CD4-positive, alpha-beta T cell treated with Interleukin-6 for 4 hours (primary cell): ENCODE measurements at places on chromosomes 1 and 21.

- DNase-seq, result no peak
Observed at GRCh38 chr1:14180738-14181137, 417.7 kb upstream of the KAZN start.

DNA sequence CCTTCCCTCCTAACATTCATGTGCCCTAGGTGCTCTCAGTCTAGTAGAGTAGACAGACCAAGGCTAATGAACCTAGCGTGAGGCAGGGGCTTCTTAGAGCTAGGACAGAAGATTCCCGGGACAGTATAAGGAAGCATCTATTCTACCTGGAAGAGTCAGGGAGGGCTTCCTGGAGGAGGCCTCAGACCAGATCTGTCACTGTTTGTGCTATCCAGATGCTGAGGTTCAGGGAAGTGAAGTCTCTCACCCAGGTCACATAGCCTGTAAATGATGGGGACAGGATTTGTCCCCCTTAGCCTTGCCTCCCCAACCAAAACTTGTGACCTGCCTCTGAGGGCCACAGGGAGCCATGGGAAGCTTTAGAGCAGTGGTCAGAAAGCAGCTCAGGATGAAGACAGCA is 20.7 kb downstream of the ACTL8 start:
- no peak for DNase-seq

DNA sequence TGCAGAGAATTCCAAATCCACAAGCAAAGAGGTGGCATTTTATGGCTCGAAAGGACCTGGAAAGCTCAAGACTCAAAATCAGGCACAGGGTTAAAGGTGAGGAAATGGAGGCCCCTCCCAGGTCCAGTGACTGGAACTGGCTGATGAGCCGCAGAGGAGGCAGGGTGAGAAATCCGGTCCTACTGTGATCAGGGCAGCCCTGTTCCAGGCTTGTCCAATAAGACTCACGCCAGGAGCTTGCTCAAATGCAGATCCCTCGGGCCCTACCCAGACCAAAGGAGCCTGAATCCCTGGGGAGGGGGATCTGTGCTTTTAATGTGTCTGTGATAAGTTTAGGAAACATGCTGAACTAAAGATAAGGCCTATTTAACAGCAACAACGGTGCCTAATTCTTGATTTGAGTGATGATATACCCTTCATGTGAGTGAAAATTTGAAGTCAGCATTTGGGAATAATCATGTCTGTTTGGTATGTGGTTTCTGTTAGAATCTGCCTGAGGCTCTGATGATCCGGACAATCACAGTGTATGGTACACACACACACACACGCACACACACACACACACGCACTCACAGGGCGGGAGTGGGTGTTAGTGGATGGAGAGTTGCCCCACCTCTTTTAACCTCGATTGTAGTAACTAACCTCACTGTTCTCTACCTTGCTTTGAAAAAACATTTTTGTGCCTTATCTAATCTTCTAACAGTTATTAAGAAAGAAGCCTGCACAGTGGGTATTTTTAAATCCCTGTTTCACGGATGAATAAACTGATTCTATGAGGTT is 54.1 kb upstream of the LYST start:
- DNase-seq, result no peak

DNA sequence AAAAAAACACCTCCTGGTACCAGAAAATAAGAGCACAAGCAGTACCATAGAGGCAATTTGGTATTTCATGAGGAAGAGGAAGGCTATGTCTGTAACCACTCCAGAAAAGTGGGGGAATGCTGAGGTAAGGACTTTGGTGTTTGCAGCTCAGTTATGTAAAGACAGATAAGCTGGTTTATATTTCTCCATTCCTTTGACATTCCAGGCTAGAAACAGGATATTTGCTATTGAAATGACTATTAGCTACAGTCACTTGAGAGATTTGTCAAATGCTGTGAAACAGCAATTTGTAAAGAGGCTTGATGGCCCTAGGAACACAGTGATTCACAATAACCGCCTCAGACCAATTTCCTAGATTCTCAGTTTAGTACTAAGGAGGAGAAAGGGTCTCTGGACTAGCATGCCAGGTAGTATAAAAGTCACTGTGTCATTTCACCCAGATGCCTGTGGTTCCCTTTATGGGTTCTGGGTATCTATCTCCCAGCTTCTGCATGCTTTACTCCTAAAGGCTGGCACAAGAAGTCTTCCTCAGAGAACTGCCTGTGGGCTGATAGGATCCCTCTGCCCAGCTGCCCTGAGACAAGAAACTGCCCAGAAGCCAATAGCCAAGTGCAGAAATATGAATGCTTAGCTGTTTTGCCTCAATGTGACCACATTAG is 80.5 kb downstream of the VCAM1 start:
- no peak for DNase-seq

DNA sequence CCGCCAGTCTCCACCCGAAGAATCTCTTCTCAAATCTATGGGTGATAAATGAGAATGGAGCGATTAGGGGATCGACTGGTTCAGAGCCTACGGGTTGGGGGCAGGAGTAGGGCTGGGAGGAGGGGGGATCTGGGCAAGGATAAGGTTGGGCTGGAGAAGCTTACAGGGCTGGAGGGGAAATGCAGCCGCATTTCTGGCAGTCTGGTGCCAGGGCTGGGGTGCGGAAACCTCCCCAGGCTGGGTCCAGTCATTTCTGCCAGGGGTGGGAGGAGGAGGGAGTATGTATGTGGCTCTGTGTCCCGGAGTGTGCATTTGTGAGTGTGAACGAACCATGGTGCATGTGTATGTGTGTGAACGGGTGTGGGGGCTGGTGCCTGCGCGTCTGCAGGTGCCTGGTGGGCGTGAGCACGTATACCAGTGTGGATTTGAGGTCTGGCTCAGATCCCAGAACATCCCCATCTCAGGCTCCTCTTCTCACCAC is 10.2 kb downstream of the C1orf216 start:
- no peak for DNase-seq

GRCh38 chr21:32083197-32083596 is 195.7 kb downstream of the MIS18A start:
- no peak for DNase-seq

- no peak for DNase-seq
Observed at GRCh38 chr1:184049291-184049690, 2.2 kb upstream of the TSEN15 start.

- no peak for DNase-seq
Observed at GRCh38 chr1:31444725-31445448, 31.9 kb downstream of the SERINC2 start.
